Stomach (tissue), 19 donors: ENCODE measurements at places on chromosomes 6 and 20. TPM values are rescaled to one million over a fixed set of nuclear protein-coding genes. Genes with fewer than 3 reads are reported as not detected.

DNA sequence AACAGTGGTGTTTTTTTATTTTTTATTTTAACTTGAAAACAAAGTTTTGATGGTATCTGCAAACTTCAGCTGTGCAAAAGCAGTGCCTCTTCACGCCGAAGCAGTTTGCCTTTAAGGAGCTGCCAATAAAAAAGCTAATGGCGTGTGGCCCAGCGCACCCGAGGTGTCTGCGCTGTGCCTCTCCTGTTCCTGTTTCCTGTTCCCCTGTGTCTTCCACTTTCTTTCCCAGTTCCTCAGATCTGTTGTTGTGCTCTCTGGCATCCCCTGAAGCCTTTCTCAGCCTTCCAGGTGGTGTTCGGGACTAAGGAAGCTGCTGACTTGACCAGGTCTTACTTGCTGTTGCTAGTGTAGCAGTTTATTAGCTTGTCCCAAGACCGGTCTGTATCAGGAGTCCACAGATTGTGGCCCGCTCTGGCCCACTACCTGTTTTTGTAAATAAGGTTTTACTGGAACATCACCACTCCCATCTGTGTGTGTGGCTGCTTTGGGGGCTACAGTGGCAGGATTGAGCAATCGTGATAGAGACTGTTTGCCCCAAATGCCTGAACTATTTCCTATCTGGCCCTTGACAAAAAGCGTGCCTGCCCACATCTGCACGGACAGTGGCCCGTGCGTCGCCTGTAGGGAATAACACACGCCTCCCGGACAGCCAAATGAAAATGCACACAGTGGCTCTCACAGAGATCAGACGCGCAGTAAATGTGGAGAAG lies 178.3 kb downstream of the TMEM242 start:
- DNase-seq, result no peak
- peaks cover 54% of the 10 kb centered on the region for H3K4me1 ChIP-seq
- H3K27me3 ChIP-seq, result no peaks in the 10 kb centered on the region
- H3K4me3 ChIP-seq, result no peak overlapping the region

- no peak for DNase-seq
- H3K27me3 ChIP-seq, result no peaks in the 10 kb centered on the region
- no peak overlapping the region for H3K4me3 ChIP-seq
- H3K27ac ChIP-seq, result no peak overlapping the region
- H3K36me3 ChIP-seq, result no peaks in the 10 kb centered on the region
- H3K4me1 ChIP-seq, result no peaks in the 10 kb centered on the region
These were observed 35.7 kb upstream of the GABRR1 start for GRCh38 chr6:89252907-89253306.

GRCh38 chr20:17471606-17472187 lies 59.5 kb downstream of the BFSP1 start:
- DNase-seq, result no peak
- no peaks in the 10 kb centered on the region for H3K36me3 ChIP-seq
- no peak overlapping the region for H3K4me3 ChIP-seq
- H3K4me1 ChIP-seq, result no peaks in the 10 kb centered on the region

The BANF2 gene
- polyA plus RNA-seq, result not detected

GRCh38 chr6:152167641-152168603 lies 360.4 kb downstream of the ESR1 start:
- peaks cover 18% of the 10 kb centered on the region for H3K4me1 ChIP-seq
- H3K27ac ChIP-seq, result no peak overlapping the region
- no peaks in the 10 kb centered on the region for H3K27me3 ChIP-seq
- no peak overlapping the region for H3K4me3 ChIP-seq
- no peak for DNase-seq

DNA sequence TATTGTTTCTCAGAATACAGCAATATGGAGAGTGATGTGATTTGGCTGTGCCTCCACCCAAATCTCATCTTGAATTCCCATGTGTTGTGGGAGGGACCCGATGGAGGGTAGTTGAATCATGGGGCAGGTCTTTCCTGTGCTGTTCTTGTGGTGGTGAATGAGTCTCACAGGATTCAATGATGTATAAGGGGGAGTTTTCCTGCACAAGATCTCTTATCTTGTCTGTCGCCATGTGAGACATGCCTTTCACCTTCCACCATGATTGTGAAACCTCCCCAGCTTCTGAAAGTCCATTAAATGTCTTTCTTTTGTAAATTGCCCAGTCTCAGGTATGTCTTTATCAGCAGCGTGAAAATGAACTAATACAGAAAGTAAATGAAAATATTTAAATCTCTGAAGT lies 234.8 kb upstream of the TENT5A start:
- H3K27ac ChIP-seq, result no peak overlapping the region
- no peak overlapping the region for H3K4me3 ChIP-seq
- DNase-seq, result no peak
- H3K4me1 ChIP-seq, result no peaks in the 10 kb centered on the region
- no peaks in the 10 kb centered on the region for H3K27me3 ChIP-seq

DNA sequence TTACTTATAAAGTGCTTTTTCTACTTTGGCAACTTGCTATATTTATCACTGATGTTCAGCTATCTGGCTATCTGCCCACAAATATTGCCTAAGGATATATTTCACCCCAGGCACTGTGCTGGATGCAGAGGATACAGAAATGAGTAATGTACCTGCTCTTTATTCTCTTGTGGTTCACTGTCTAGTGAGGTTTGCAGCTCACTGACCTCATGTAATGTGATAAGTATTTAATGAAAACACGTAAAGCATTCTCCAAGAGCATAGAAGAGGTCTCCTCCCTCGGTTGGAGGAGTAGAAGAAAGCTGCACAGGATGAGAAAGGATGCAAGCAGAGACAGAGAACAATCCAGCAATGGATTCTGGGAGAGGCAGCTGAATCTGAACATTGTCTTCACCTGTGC lies 610.7 kb downstream of the CBLN4 start:
- H3K4me3 ChIP-seq, result no peak overlapping the region
- no peaks in the 10 kb centered on the region for H3K27me3 ChIP-seq
- no peak for DNase-seq
- no peaks in the 10 kb centered on the region for H3K36me3 ChIP-seq
- H3K4me1 ChIP-seq, result no peaks in the 10 kb centered on the region
- no peak overlapping the region for H3K27ac ChIP-seq

GRCh38 chr6:8958894-8959511 lies 523.7 kb upstream of the SLC35B3 start:
- H3K4me3 ChIP-seq, result no peak overlapping the region
- no peaks in the 10 kb centered on the region for H3K4me1 ChIP-seq
- H3K27ac ChIP-seq, result no peak overlapping the region
- no peak for DNase-seq
- no peaks in the 10 kb centered on the region for H3K27me3 ChIP-seq
- H3K36me3 ChIP-seq, result no peaks in the 10 kb centered on the region

- no peak overlapping the region for H3K4me3 ChIP-seq
- no peak for DNase-seq
- no peak overlapping the region for H3K27ac ChIP-seq
- no peaks in the 10 kb centered on the region for H3K4me1 ChIP-seq
- no peaks in the 10 kb centered on the region for H3K36me3 ChIP-seq
These were observed 22.9 kb downstream of the SYTL3 start for GRCh38 chr6:158672726-158673125.

DNA sequence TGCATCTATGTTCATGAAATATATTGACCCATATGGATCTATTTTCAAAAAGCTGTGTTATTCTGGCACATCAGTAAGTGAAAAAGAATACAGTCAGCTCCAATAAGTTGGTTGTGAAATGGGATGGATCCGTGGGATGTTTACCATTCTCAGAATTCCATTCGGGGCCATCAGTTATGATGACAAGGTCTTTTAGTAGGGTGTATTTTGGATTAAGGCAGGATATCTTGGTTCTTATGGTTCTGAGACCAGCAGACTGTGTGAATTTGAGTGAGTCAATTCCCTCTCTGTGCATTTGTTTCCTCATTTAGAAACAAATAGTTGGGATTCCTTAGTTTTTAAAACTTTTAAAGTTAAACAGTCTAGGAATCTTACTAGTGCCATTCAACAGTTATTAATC lies 287.4 kb downstream of the CD109 start:
- DNase-seq, result no peak
- H3K27ac ChIP-seq, result no peak overlapping the region
- no peaks in the 10 kb centered on the region for H3K36me3 ChIP-seq
- no peak overlapping the region for H3K4me3 ChIP-seq
- H3K4me1 ChIP-seq, result no peaks in the 10 kb centered on the region

The CLVS2 gene
- not detected for polyA plus RNA-seq

DNA sequence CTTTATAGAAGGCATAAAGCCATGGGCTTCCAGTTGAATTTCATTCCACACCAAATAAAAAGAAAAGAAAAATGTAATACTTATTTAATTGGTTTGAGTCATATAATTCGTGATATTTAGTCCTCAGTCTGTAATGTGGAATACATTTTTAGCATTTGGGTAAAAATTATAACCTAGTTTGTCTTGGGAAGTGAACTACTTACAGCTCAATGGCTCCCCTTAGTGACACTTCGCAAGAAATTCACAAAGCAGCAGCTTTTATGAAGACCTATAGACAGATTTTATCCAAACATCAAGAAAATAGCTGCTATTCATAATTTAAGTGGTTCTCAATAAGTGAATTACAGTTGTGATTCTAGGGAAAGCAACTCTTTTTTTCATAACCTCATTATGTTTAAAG lies 72.1 kb downstream of the RSPO3 start:
- no peaks in the 10 kb centered on the region for H3K27me3 ChIP-seq
- H3K4me1 ChIP-seq, result no peaks in the 10 kb centered on the region
- peak; percentile 39 for DNase-seq
- no peaks in the 10 kb centered on the region for H3K36me3 ChIP-seq

DNA sequence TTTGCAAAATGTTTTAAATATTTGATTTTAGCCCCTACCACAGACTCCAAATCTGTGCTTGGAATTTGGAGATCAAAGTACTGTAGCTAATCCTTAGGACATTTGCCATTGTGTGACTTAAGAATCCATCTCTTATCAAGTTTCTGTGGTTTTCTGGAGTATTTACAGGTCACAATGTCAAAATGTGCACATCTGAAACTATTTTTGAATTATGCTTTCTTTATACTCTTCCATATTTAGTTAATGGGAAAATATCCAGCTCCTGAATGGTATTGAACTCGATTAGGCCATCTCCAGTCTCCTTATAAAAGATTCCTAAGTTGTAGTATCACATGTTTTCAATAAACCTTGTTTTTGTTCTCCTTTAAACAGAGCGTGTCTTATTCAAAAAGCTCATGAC lies 162.5 kb downstream of the KHDC1L start:
- H3K4me1 ChIP-seq, result no peaks in the 10 kb centered on the region
- no peaks in the 10 kb centered on the region for H3K36me3 ChIP-seq
- H3K4me3 ChIP-seq, result no peak overlapping the region
- no peak overlapping the region for H3K27ac ChIP-seq
- DNase-seq, result no peak

The DEFB124 gene
- polyA plus RNA-seq, result 0.28 TPM

GRCh38 chr6:142892254-142893021 lies 52.5 kb downstream of the HIVEP2 start:
- no peaks in the 10 kb centered on the region for H3K36me3 ChIP-seq
- no peak overlapping the region for H3K4me3 ChIP-seq
- no peaks in the 10 kb centered on the region for H3K27me3 ChIP-seq
- peaks cover 27% of the 10 kb centered on the region for H3K4me1 ChIP-seq
- H3K27ac ChIP-seq, result no peak overlapping the region

- no peak overlapping the region for H3K27ac ChIP-seq
- DNase-seq, result no peak
- H3K27me3 ChIP-seq, result no peaks in the 10 kb centered on the region
- no peaks in the 10 kb centered on the region for H3K36me3 ChIP-seq
- H3K4me3 ChIP-seq, result no peak overlapping the region
These were observed 483.3 kb downstream of the TFAP2B start for GRCh38 chr6:51301962-51302361.

- H3K4me3 ChIP-seq, result no peak overlapping the region
- no peak overlapping the region for H3K27ac ChIP-seq
- no peak for DNase-seq
- H3K36me3 ChIP-seq, result no peaks in the 10 kb centered on the region
- no peaks in the 10 kb centered on the region for H3K4me1 ChIP-seq
- no peaks in the 10 kb centered on the region for H3K27me3 ChIP-seq
These were observed 93.0 kb downstream of the ADTRP start for GRCh38 chr6:11685481-11686093.

The OPRL1 gene
- polyA plus RNA-seq, result not detected

DNA sequence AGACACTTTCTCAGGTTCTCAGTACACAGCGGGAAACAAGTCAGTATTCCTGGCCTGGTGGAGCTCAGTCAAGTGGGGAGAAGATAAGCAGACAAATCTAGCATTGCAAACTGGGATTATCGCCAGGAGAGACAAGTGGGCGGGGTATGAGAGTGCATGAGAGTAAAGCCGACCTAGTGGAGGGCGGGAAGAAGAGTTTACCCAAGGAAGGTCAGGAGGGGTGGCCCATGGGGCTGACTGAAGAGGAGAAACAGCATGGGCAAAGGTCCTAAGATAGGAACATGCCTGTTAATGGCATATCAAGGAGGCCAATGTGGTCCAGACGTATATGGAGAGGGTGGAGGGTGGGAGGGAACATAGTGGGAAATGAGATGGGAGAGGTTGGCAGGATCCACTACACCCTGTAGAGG lies 12.4 kb upstream of the CSNK2A1 start:
- H3K4me1 ChIP-seq, result no peaks in the 10 kb centered on the region
- DNase-seq, result no peak
- peaks cover 80% of the 10 kb centered on the region for H3K27me3 ChIP-seq
- no peak overlapping the region for H3K4me3 ChIP-seq
- no peak overlapping the region for H3K27ac ChIP-seq

- H3K27ac ChIP-seq, result no peak within 1 kb of the TSS
- DNase-seq, result peak; percentile 89
- H3K4me3 ChIP-seq, result peak within 1 kb of the TSS; percentile 46
- peaks cover 11% of the 10 kb centered on the region for H3K4me1 ChIP-seq
- no peaks in the 10 kb centered on the region for H3K27me3 ChIP-seq
- no peaks in the 10 kb centered on the region for H3K36me3 ChIP-seq
These were observed at the start of gene ADGB for GRCh38 chr6:146598772-146599405. Gene ADGB (plus strand): TSS chr6:146598972. CDS start chr6:146599041, 69 bp downstream.

The THBS2 gene
- polyA plus RNA-seq, result 0.31 TPM

DNA sequence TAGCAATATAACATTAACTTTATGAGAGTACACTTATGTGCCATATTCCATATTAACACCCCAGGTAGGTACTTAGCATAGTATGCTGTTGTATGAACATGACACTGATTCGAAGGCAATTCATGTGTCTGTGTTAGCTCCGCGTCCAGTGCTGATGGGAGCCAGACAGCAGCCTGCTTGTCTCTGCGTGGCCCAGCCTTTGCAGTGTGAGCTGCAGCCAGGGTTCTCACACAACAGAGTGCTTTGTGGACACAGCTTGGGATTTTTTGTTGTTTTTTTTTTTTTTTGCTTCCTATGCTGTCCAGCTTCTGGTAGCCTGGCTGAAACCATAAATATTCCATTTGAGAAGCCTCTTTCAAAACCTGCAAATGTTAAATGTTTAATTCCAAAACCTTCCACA lies 350.9 kb downstream of the SMOC2 start:
- H3K36me3 ChIP-seq, result no peaks in the 10 kb centered on the region
- no peaks in the 10 kb centered on the region for H3K4me1 ChIP-seq
- DNase-seq, result peak; percentile 30
- H3K27ac ChIP-seq, result no peak overlapping the region
- no peak overlapping the region for H3K4me3 ChIP-seq

The NKX2-2 gene
- 1.4 TPM for polyA plus RNA-seq
